Activated CD4-positive, alpha-beta T cell treated with anti-CD3 and anti-CD28 coated beads, Interleukin-2, amount 50 U/mL, for 48 hours (primary cell): ENCODE measurements at places on chromosomes 4 and X.
A peak's percentile ranks its signal among the peaks of the same experiment; 100 is the strongest.

DNA sequence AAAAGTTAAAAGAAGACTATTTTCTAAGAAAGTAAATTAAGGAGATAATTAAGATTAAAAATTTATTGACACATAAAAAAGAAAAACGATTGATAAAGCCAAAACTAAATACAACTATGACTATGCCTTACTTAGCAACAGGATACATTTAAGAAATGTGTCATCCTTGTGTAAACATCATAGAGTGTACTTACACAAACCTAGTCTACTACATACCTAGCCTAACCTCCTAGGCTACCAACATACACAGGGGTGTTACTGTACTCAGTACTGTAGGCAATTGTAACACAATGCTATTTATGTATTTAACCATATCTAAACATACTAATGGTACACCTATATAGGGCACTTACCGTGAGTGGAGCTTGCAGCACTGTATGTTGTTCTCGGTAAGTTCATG, 108.3 kb downstream of the ANXA10 start:
- DNase-seq = no peak

DNA sequence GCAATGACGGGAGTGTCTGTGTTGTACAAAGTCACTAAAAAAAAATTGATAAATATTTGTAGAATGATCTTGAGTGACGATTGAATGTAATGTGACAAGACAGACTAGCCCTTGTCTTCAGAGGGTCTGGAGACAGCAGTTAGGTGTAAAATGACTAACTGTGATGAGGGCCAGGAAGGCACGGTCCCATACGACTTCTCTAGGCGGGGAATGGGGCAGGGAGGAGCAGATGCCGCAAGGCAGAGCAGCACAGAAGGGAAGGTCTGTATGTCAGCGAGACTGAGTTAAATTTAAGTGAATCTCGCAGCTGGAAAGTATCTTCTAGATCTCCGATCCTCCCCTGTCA, 405 bp downstream of the CENPE start:
- DNase-seq = no peak

DNA sequence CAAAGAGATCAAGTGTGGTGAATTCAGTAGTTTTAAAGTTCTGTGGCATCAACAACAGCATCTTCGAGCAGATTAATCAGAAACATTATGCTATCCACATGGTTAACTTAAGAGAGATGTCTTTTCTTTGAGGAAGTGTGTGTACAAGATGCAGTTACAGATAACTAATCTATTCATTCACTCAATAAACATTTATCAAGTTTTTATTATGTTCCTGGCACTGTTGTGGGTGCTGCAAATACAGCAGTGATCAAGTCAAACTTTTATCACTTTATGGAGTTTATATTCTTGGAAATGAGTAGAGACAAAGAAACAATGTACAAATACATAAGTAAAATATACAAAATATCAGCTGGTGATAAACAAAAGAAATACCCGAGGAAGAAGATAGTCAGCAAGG, 66.4 kb downstream of the ATOH1 start:
- DNase-seq = no peak

DNA sequence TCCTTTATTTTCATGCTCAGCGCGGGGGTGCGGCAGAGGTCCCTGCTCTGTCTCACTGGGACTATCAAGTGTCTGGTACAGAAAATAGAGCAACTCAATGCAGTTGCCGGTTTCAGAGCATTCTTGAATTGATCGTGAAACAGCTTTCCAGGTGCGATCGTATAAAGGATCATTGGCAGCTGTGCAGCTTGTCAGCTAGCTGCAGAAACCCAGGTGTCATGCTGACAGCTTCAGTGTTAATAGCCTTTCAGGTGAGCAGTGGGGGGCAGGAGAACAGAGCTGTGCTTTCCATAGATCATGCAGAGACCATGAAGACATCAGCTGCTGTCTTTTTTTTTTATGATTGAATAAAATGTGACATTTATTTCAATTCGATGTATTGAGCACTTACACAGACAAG, 583.9 kb downstream of the NLGN4X start:
- DNase-seq = no peak

DNA sequence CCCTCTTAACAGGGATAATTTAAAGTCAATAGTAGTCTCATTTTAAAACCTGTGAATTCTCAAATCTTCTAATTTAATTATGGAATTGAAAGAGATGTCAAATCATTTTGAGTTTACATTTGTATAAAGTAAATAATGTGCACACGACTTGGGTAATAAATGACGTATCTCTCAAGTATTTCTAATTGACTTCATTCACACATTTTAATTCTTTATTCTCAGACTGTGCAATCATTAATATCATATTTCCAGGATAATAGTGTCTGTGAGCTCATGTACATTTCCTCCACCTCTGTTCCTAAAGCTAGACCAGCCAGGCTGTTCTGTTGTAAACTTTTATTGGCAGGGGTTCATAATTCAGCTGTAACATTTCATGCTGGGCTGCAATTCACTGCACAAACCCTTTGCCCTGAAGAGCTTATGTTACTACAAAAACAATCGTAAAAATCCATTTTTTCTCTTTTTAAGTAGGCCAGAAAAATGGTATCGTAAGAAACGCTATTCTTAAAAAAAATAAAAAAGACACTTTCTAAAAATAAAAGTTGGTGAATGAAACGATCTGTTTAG, 1103.1 kb upstream of the TENM3 start:
- DNase-seq = no peak

DNA sequence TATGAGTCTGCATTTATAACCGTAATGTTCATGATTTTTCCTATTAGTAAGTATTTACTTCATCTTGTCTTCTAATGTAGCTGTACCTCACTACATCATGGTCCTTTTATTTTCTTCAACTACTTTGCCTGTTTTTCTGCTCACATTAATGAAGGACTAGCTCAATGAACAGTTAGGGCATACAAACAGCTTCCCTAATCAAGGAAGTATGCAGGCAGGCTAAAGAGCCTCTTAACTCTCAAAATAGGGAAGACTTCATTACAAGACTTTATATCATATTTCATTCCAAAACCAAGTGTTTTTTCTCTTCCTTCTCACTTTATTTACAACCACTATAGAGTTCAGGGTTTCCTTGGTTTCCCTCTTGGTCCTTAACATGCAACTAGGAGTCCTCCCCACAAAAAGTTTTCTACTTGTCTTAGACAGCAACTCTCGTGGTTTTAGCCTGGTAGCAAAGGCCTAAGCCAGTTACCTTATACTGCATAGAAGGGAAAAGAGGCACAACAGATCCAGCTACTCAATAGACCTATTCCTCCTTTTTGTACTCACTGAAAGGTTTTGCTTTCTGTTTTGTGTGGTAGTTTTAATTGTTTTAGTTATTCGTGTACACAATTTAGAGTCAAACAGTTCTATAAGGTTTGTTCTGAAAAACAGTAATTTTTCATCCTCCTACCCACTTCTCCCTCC, 40.8 kb downstream of the SMIM14 start:
- no peak for DNase-seq

DNA sequence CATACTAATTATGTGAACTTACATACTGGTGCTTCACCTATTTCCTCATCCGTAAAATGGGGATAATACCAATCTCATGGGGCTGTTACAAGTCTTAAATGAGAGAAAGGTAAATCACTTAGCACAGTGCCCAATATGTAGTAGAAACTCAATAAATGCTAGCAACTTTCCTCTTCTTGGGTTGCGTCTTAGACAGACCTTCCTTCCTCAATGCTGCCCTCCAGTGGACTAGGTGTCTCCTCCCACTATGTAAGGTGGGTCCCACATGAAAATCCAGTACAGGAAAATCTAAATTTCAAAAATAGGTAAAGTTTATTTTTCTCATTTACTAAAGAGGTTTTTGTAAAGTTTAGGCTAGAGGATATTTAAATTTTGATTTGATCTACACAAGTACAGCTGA, 20.6 kb downstream of the ZDHHC9 start:
- peak; percentile 24 for DNase-seq

DNA sequence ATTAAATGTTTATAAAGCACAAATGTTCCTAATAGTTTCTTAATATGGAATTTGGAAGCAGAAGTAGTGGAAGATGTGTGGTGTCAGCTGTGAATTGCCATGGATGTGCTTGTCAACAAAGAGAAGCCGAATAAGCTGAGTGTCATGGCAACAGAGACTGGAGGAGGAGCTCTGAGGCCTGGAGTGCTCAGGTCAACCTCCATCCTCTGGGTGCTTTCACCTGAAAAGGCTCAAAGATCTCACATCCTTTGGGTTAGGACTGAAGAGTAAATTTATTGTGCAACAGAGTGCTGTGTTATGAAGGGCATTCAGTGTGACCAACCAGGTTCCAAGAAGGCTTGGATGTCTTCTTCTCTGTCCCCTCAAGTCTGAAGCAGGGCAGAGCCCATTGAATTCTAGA, 18.7 kb downstream of the SGMS2 start:
- DNase-seq = no peak
